Caki2 (cell line): ENCODE measurements at places on chromosomes 12 and 14.

DNA sequence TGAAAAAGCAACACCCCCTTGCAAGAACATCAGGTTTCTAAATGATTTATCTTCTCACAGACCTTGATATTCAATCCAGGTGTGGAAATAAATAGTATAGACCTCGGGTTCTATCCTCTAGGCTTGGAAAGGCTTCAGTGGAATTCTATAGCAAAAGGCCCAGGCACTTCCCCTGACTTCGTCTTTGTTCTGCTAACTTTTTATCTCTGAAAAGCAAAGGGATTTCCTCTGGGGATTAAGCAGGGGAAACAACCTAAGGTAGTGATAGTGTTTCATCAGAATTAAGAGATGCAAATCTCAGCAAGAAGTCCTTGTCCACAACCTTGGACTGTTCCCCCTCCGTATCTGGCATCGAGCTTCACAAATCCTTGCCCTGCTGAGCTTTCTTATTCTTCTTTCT, 59.5 kb upstream of the DUSP6 start:
- DNase-seq, result no peak

GRCh38 chr12:95532851-95533250, 18.4 kb downstream of the USP44 start:
- DNase-seq, result no peak

GRCh38 chr12:50005175-50005574, 20.1 kb downstream of the RACGAP1 start:
- no peak for DNase-seq

GRCh38 chr12:8890313-8891085, 23.8 kb upstream of the PHC1 start:
- DNase-seq, result peak; percentile 57

DNA sequence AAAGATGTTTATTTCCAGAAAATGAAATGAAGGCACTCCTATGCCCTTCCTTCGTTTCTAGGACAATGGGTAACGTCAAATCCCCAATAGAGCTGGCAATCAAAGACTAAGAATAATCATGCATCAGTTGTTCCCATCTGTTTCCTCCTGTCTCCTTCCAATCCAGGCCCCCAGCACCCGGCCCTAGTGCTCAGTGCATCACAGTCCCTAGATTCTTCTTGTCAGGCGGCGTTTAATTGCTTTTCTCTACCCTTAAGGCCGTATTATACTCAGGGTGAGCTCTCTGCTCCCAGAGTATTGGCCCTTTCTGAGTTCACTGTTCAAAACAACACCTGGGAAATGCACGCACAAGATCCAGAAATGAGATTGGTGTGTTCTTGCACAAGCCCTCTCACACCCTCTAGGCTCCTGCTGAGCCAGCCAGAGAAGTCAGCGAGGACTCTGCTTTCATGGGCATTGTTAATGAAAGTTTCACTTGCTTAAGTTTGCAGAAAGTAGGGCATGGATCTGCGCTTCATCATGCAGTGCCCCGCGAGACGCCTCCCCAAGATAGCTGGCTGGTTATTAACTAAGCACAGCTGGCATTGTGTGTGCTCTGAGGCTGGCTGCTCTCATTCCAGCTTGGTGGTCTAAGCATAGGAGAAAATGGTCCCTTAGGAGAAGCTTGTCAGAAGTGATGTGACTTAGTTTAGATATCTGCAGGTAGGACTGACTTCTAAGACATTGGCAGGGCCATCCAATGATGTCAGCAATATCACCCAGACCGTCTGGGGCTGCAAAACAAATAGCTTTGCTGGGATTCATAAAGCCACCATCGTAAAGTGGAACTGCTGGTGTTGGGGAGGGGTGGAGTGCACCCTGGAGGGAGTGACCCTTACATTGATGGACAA, 28.7 kb downstream of the CRACR2A start:
- no peak for DNase-seq

GRCh38 chr12:113130457-113131135, 5.0 kb downstream of the RASAL1 start:
- peak; percentile 84 for DNase-seq

GRCh38 chr14:74955229-74956026, at the start of gene PGF:
Gene PGF (minus strand): TSS chr14:74955597. CDS start chr14:74955242, 355 bp downstream.
- peak; percentile 14 for DNase-seq

- no peak for DNase-seq
Measured at GRCh38 chr12:130288206-130288605, 49.5 kb upstream of the PIWIL1 start.

DNA sequence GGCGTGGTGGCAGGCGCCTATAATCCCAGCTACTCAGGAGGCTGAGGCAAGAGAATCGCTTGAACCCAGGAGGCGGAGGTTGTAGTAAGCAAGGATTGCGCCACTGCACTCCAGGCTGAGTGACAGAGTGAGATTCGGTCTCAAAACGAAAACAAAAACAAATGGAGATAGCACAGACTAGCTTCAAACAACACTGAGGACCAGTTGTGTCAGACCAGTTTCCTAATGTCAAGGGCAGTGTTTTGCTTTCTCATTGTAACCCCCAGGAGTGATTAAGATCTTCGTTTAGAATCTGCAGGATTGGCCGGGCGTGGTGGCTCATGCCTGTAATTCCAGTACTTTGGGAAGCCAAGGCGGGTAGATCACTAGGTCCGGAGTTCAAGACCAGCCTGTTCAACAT, 18.5 kb downstream of the RPGRIP1 start:
- DNase-seq, result no peak
